ENCODE measurements at places on chromosomes 4 and X.

GRCh38 chr4:140800666-140801065, 44.5 kb upstream of the TBC1D9 start:
- DNase-seq: no peak

DNA sequence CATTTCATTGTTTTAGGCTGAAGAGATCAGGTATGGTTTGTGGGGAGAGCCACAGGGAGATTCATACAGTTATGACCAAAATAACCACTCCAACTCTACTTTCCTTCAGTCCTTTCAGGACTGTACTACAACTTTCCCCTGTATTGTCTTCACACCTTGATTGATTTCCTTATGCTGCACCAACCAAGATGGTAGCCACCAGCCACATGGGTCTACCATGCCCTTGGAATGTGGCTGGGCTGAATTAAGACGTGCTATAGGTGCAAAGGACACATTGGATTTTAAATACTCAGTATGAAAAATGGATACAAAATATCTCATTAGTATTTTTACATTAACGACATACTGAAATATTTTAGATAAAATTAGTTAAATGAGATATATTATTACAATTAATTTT, 11.2 kb downstream of the IRF2 start:
- DNase-seq: no peak

GRCh38 chr4:155566354-155566753, 100.3 kb upstream of the GUCY1A1 start:
- DNase-seq: no peak

DNA sequence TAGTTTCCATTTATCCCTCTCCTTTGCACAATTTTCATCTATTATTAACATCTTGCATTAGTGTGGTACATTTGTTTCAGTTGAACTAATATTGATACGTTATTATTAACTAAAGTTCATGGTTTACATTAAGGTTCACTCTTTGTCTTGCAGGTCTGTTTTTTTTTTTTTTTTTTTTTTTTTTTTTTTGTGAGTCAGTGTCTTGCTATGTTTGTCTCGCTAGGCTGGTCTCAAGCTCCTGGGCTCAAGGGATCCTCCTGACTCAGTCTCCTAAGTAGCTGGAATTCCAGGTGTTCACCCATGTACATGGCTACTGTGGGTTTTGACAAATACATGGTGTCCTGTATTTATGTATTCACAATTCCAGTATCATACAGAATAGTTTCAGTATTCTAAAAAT, 6.8 kb downstream of the TBC1D19 start:
- peak; percentile 79 for DNase-seq

GRCh38 chr4:102665527-102665926, 95.2 kb downstream of the MANBA start:
- no peak for DNase-seq

- no peak for DNase-seq
These were observed 12.5 kb upstream of the HSFX4 start for GRCh38 chrX:149916745-149917392.

DNA sequence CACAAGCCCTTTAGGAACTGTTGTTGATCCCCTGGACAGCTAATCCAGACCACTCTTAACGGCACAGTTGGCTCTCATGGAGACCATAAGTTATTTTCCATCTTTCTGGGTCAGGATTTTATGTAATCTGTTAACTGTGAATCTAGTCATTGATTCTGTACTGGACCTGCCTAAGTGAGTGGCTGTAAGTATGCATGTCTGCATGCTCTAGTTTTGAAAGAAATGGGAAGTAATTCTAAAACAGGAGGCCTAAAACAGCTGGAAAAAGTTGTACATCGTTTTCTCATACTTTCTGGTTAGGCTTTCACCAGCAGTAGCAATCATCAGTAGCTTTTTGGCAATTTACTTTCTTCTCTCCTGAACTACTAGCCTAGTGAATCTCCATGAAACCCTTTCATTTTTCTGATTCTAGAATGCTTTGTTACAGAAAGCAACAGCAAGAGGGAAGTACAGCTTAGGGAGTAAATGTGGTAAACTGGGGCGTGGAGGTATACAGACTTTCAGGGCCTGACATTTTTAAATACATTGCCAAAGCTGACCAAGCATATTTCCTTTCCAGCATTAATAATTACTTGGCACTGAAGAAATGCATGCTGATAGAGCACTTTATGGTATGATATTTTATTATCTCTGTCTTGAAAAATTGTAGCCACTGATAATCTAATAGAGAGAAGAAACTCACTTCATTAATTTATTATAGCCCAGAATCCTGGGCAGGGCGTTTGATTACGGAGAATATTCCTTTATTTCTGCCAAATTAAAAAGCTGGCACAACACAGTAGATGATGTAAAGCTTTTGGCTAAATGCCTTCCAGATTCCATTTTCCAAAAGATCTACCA, 202.7 kb downstream of the BANK1 start:
- DNase-seq: no peak

DNA sequence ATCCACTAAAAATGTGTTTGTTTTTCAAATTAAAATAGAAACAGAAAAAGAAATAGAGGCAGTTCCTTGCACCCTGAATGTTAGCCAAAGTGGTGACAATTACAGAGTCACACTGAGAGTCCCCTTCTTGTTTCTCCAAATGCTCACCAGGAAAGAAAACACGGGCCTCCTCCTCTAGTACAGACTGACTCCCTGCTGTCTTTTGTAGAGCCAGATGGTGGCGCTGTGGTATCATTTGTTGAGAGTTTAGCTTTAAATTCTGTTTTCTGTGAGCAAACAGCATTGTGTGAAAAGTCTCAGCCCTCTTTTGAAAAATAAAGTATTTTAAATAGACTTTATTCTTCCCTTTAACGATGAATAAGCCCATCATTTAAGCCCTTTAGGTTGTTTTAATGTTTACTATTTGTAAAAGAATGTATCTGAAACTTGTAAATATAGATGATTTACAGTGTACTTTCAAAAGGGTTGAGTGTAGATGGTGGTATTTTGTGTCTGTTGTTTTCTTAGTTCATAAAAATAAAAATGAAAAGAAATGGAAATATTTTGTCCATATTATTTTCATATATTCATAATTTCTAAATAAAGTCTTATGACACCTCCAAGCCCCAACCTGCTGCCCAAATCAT, 36.9 kb upstream of the ATOH1 start:
- peak; percentile 77 for DNase-seq

DNA sequence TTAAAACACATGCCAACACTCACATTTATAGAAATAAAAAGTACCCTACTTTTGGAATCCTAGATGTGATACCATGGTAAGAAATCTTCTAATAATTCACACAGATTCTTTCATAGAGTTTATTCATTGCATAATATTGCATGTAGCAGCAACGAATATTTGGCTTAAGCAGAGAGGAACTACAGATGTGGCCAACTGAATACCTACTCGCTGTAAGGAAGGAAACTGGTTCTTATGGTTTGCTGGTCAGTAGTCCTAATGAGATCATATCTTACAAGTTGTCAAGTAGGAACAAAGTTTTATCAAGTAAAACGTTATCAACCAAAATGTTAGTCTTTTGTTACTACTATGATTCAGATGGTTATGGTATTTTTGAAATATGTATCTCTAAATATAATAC, 996.1 kb downstream of the PDHA2 start:
- no peak for DNase-seq

All from kidney glomerular epithelial cell (primary cell).